ENCODE measurements at places on chromosomes 16 and 17. TPM values are rescaled to one million over a fixed set of nuclear protein-coding genes. Genes with fewer than 3 reads are reported as not detected.

- no peak for DNase-seq
Measured at GRCh38 chr17:64494121-64494520, 2.7 kb downstream of the POLG2 start.

- DNase-seq, result no peak
Measured at GRCh38 chr17:14840616-14841231, 424.4 kb downstream of the PMP22 start.

GRCh38 chr17:76943202-76943601 is 75.0 kb downstream of the MGAT5B start:
- DNase-seq, result no peak

GRCh38 chr17:56085576-56086267 is 67.6 kb upstream of the ANKFN1 start:
- DNase-seq, result no peak

- no peak for DNase-seq
Measured at GRCh38 chr16:65950211-65950610, 416.3 kb upstream of the CDH5 start.

The ALOX15 gene
- total RNA-seq, result not detected

The KLHL10 gene
- not detected for total RNA-seq

Data from activated T-helper 1 cell treated with anti-CD3 and anti-CD28 coated beads, Interleukin-12 subunit alpha, Interleukin-12 subunit beta, Interleukin-2, Interleukin-4 antibody, amounts not matched to agents 30 ng/mL and 10 ng/mL and 1 ng/mL, durations not matched to agents 14 hours and 24 hours and 36 hours (primary cell).